ENCODE measurements at places on chromosomes 16 and 17.

DNA sequence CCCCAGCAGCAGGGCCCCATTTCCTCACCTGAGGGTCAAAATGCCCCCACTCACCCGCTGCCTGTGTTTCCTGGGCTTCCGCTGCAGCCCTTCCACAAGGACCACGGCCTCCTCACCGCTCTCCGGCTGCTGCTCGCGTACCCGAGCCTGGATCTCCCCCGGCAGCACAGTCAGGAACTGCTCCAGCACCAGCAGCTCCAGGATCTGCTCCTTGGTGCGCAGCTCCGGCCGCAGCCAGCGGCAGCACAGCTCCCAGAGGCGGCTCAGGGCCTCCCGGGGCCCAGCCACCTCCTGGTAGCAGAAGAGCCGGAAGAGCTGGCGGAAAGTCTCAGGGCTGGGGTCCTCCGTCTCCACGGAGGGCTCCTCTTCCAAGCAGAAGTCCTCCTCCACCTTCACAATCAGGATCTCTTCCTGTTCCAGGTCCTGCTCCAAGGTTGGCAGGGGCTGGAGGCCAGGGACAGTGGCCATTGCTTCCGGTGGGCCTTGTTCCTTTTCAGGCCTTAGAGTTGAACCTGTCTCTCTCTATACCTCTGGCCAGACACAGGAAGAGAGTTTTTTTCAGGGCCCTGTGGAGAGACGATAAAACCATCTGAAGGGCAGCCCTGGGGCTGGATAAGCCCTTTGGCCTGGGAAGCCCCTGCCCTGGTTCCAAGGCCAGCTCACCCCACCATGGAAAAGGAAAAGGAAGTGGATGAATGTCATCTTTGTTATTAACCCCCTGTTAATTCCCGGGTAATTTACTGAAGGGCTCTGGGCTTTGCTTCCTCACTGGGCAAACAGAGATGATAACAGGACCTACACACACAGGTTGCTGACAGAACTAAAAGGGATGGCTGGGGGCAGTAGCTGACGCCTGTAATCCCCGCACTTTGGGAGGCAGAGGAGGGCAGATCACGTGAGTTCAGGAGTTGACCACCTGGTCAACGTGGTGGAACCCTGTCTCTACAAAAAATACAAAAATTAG lies 1.2 kb downstream of the ZNF500 start:
- DNase-seq, result no peak

GRCh38 chr17:40541873-40542557 lies 23.3 kb downstream of the CCR7 start:
- peak; percentile 54 for DNase-seq

- DNase-seq, result no peak
Observed at GRCh38 chr16:75028544-75029135, 29.8 kb downstream of the ZNRF1 start.

DNA sequence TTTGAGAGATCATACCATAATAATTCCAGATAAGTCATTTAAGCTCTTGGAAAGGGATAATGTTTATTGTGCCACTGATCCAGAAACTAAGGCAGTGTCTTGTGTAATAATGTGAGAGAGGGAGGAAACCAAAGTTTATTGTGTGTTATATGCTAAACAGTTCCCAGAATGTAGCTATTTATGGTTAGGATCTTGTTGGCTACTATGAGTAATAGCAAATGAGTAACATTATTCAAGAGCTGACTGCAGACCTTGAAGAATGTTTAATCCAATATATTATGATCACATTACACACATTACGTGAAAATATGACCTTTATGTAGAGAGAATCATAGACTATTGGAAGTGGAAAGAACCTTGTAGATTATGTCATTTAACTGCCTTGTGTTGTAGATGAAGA lies 139.5 kb downstream of the BCAS3 start:
- no peak for DNase-seq

- no peak for DNase-seq
Observed at GRCh38 chr16:60279061-60279665, 1545.0 kb upstream of the GOT2 start.

DNA sequence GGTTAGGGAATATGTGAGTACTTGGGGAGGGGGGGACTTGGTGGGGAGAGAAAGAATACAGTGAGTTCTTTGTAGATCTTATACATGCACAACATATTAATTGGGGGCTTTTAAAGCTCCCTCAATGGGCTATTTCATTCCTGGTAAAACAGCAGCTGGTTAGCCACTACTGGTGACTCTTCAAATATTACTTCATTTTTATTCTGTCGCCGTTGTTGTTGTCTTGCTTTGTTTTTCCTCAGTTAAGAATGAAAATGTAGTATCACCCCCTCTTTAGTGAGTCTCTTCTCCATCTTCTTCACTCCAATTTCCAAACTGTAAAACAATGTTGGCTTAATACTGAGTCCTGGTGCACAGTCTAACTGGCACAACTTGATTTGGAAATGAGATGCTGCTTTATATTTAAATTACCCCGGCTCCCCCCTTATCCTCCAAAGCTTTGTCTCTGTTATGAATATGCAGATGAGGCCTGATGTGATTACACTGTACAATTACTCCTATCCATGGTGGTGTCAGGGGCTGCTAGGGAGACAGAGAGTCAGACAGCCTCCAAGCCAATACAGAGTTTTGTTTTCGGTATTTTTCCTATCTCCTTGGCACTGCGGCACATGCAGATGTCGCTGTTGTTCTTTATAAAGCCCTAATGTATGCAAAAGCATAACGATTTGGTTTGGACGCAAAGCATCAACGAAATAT lies 256.9 kb upstream of the PMFBP1 start:
- no peak for DNase-seq

DNA sequence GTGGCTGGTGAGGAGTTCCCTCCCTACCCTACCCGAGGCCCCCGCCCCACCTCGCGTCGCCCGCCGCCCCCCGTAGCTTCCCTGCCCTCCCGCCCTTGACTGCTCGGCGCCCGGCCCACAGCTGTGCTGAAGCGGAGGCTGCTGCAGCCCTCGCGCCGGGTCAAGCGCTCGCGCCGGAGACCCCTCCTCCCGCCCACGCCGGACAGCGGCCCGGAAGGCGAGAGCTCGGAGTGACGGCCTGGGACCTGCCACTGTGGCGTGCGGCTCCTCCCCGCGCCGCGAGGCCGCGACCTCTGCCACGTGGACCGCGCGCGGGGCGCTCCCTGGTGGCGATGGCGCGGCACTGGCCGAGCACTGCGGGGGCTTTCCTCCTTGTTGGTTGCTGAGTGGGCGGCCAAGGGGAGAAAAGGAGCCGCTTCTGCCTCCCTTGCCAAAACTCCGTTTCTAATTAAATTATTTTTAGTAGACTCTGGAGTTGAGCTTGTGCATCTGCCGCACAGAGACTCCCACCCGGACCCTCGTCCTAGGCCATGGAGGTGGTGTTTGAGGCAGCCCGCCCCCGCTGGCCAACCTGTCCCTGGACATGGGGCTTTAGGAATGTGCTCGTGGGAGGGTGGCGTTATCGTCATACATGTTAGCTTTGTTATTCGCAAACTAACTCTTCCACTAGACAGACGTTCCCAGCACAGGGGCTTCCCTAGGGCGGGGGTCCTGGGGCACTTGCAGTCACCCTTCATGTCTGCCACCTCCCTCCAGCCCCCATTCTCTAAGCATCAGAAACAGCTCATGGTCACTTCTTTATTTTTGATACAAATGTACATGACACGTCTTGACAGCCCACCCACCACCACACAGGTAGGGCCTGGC lies 4.4 kb downstream of the TP53I13 start:
- peak; percentile 73 for DNase-seq

GRCh38 chr16:74186561-74186971 lies 110.0 kb upstream of the PSMD7 start:
- no peak for DNase-seq

DNA sequence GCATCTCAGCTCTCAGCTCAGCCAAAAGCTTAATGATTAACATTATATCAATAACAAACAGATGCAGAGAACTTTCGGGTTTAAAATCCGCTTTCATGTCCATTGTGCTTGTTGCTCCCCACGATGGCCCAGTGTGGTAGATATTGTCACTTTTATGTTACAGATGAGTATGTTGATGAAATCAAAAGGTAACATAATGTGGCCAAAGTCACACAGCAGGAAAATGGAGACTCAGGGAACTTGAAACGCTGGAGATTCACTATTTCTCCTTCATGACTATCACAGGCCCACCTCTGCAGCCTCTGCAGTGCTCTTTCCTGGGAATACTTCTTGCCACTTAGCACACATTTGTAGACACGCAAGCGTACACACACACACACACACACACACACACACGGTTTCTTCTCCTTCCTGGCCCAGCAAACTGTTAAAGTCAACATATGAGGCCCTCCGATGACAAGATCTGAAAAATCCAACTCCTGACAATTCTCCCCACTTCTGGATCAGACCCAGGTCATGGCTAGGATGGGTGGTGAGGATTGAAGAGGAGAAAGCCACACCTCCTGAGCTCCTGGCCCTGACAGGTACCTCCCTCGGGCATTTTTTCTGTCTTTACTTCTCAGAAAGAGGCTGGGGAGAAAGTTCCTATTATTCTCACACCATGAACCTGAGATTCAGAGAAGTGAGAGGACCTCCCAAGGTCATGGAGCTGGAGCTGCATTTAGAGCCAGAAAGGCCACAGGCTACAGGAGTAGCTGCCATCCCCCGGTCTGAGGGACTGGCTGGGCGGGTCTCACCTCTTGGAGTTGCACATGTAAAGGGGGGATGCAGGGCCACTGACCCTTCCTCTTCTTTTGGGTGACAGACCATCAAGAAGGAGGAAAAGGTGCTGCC lies 9.7 kb downstream of the DRC7 start:
- DNase-seq, result no peak

- no peak for DNase-seq
Observed at GRCh38 chr16:1601031-1601430, 10.8 kb downstream of the IFT140 start.

- no peak for DNase-seq
Observed at GRCh38 chr17:44502598-44503146, 534 bp downstream of the GPATCH8 start.

DNA sequence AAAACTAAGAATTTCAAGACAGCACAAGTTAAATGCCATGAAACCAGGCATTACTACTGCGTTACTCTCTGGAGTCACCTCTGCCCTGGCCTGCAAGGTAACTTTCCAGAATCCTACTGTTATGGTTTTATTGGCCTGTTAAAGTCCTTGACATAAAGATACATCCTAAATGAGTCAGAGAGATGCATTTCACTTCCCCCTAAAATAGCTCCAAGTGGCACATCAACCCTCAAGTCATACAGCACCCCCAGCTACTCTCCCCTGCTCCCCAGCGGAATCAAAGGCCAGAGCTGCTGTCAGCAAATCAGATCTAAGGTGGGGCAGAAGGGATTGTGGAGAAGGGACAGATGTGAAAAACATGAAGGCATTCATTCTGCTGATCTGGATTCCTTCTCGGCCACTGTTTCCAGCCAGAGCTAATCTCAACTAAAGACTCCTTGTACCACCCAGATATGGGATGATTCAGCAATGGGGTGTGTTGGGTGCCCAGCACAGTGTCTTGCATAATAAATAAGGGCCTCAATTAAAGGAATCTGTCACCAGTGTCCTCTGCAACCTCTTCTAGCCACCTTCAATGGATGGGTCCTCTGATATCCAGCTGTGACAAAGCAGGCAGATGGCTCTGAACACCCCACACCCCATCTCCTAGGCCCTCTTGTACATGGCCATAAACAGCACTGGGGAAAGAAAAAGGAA lies 8.5 kb upstream of the CCL1 start:
- no peak for DNase-seq

GRCh38 chr16:28218109-28218508 lies 6.3 kb upstream of the XPO6 start:
- DNase-seq, result peak; percentile 67

DNA sequence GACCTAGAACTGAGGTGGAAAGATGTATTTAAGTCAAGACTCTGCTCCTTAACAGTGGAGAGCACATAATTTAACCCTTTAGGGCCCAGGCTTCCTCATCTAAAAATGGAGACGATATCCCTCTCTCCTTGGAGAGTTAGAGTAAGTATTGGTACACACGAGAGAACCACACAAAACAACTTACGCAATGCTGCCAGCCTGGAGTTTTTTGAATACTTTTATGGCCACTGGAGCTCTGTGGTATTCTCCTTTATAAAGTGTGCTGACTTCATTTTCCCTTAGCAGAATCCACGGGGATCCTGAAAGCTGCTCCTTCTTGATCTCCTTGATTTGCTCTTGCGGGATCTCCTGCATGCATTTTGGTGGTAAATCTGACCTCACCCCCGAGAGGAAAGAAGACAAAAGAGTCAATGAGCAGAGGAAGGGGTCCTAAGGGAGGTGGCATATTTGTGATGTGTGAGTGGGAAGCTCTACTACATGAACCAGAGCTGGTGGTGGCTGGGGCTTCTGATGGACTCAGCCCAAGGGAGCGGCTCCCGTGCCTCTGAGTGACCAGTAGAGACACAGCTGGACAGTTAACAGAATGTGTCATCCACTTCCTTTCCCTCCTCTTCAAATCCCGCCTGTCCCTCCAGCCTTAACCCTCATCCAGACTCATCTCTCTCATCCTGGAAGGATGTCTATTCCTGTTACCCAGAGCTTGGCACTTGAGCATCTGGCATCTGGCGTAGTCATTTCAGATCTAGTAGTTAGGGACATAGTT lies 9.4 kb downstream of the MLKL start:
- DNase-seq, result no peak

- DNase-seq, result no peak
Observed at GRCh38 chr16:47726031-47726675, 265.0 kb downstream of the PHKB start.

DNA sequence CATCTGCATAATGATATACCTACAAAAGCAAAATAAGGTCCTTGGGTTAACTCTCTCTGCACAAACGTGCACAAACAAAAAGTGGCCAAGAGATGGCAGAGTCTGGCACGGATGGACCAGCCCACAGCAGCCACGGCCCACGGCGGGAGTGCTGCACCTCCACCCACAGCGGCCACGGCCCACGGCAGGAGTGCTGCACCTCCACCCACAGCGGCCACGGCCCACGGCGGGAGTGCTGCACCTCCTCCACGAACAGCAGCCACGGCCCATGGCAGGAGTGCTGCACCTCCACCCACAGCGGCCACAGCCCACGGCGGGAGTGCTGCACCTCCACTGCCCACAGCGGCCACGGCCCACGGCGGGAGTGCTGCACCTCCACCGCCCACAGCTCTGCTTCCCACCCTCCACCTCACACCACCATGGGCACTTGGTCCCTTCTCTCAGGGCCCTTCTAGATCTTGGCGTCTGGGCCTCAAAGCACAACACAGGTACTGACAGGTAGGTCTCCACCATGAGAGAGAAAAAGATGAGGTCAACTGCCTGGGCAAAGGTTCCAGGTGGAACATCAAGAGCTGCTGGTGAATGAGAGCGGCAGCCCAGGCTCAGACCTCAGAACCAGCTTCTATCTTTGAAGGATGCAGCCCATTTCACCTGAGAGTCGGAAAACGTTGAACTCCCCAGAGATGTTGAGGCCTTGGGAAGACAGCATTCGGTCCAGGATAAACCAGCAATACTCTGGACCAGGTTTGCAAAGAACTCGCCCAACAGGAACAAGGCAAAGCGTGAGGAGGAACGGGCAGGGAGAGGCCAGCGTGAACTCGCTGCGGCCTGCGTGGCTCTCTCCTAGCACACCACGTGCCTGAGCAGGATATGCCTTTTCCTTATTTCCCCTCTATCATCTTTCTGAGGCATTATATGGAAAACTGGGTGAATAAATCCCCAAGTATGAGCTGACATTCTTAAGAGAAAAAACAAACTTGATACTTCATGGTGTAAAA lies 124.5 kb downstream of the ZNF778 start:
- DNase-seq, result no peak

- DNase-seq, result peak; percentile 16
Observed at GRCh38 chr17:27628376-27628775, 2.6 kb upstream of the LGALS9 start.

- DNase-seq, result no peak
Observed at GRCh38 chr17:79606487-79607281, 4.2 kb downstream of the RBFOX3 start.

GRCh38 chr17:20156196-20157000 lies 147.2 kb downstream of the SPECC1 start:
- DNase-seq, result peak; percentile 41
